ENCODE measurements at places on chromosomes 2 and 18. TPM values are rescaled to one million over a fixed set of nuclear protein-coding genes. Genes with fewer than 3 reads are reported as not detected.

The UCN gene
- total RNA-seq: 0.13 TPM

The KCNG2 gene
- not detected for total RNA-seq

The SOCS6 gene
- 28.4 TPM for total RNA-seq

The RAB12 gene
- total RNA-seq: 117 TPM

The NAB1 gene
- 28.1 TPM for total RNA-seq

The LYG1 gene
- total RNA-seq: 0.57 TPM

The SH2D6 gene
- not detected for total RNA-seq

The HOXD8 gene
- total RNA-seq: not detected

The PSMA8 gene
- total RNA-seq: not detected

The CCDC102B gene
- 0.93 TPM for total RNA-seq

The ACKR3 gene
- total RNA-seq: 14.8 TPM

The PROKR1 gene
- not detected for total RNA-seq

The ACSL3 gene
- 121 TPM for total RNA-seq

The NEU2 gene
- not detected for total RNA-seq

The MCFD2 gene
- 185 TPM for total RNA-seq

The MEP1B gene
- total RNA-seq: not detected

The UGT1A3 gene
- total RNA-seq: not detected

The OTOS gene
- not detected for total RNA-seq

The HDLBP gene
- total RNA-seq: 663 TPM
